ENCODE measurements at places on chromosomes 1 and 21.
A peak's percentile ranks its signal among the peaks of the same experiment; 100 is the strongest.

DNA sequence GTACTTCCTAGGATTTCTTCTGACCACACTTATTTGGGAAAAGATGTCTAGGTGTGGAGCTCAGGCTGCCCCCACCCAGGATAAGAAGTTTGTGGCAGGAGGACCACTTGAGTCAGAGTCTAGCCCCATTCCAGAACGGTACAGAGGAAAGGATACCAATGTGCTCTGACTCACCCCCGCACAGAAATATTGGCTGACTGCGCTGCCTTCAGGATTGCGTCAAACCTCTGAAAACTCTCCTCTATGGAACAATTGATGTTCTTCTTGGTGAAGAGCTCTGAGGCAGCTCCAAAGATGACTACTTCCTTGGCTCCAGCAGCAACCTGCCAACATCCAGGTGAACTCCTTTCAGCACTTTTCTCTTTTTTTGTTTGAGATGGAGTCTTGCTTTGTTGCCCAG lies 11.2 kb downstream of the HMGCL start:
- no peak for DNase-seq

GRCh38 chr1:244092964-244093638 lies 42.0 kb downstream of the ZBTB18 start:
- no peak for DNase-seq

- DNase-seq, result no peak
Observed at GRCh38 chr1:7962636-7963377, 1.3 kb downstream of the PARK7 start.

GRCh38 chr1:27366113-27366410 lies 699 bp downstream of the MAP3K6 start:
- peak; percentile 51 for DNase-seq

DNA sequence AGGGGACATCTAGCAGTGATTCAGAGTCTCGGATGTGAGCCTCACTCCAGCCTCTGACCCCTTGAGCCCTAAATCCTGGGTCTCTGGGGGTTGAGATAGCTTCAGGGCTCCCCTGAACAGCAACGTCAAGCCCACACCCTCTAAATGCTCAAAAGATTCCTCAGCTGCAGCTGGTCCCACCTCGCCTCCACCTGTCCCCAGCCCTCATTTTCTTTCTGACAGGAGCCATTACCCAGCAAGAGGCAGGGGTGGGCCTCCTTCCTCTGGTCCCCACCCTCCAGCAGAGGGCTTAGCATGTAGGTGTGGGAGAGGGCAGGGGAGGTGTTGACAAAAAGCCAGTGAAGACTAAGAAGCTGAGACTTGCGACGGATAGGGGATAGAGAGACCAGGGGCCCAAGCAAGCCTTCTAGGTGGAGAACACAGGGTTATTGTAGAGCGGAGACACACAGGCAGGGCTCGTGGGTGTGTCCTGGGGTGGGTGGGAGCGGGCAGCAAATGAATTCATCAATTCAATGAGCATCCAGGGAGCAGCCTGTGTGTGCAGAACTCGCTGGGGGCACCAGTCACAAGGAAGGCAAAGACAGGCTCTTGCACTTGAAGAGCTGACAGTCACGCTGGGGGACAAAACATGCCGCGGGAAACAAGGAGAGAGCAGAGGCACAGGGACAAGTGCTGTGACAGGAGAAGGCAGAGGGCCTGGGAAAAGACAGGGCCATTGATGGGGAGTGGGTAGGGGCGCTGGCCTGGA lies 48.9 kb upstream of the GOLT1A start:
- no peak for DNase-seq

GRCh38 chr1:113998361-113998760 lies 19.1 kb downstream of the OLFML3 start:
- DNase-seq, result no peak

DNA sequence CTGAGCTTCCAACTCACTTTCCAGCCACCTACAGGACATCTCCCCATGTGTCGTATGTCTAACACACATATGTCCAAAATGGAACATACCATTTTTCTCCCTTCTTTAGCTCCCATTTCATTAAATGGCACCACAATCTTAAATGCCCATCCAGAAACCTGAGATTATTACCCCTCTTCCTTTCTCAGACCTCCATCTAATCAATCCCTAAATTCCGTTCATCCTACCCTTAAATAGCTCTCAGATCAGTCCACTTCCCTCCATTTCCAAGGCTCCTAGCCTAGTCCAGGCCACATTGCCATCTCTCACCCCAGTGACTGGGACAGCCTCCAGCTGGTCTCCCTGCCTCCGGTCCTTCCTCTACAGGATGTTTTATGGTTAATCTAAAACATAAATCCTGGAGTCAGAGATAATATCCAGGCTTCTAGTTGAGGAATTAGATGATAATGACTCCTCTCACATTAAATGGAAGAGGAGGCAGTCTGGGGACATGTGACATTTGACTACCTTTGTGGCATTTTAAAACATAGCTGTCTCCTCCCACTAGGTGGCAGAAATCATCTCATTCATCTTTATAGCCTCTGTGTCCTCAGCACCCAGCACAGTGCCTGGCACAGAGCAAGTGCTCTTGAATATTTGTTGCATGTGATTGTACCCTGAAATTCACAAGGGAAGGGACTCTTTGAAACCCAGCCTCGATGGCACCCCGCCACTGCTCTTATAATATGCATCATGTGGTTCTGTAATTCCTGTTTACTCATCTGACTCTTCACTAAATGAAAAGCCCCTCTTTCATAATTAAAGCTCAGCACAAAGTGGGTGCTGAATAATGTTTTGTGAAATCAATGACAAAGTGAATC lies 102.3 kb downstream of the TMEM53 start:
- DNase-seq, result no peak

DNA sequence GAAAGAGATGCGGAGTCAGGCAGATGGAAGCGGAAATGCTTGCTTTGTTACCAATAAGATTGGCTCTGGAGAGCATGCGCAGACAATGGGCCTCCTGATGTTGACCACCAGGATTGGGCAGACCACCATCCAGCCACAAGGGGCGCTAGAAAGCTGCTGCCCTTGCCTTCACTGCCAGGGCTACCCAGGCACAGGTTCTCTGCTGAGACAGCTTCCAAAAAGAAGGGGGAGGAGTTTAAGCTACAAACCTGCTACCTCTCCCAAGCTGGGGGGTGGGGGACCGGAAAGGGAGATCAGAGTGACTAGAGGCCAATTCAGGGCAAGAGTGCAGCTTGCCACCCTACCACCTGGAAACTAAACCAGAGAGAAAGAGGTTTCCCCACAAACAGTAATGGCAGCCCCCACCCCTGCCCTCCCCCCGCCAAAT lies 369.7 kb downstream of the RRAGC start:
- peak; percentile 6 for DNase-seq

DNA sequence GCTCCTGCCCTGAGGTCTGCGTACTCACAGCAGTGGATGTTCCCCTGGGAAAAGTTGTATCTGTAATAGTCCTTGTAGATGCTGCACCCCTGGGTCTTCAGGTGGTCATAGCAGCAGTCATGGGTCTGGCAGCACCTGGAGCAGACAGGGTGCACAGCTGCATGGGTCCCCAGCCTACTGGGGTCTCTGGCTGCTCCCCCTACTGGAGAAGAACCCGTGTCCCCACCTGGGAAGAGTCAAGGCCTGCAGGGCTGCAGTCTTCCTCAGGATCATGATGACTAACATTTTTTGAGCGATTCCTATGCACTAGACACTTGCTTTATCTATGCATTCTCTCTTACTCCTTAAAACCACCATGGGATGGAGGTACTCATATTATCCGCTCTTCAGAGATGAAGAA lies 3.9 kb downstream of the PLA2G2D start:
- DNase-seq, result no peak

GRCh38 chr1:173122958-173123852 lies 72.5 kb upstream of the TNFSF18 start:
- DNase-seq, result no peak

DNA sequence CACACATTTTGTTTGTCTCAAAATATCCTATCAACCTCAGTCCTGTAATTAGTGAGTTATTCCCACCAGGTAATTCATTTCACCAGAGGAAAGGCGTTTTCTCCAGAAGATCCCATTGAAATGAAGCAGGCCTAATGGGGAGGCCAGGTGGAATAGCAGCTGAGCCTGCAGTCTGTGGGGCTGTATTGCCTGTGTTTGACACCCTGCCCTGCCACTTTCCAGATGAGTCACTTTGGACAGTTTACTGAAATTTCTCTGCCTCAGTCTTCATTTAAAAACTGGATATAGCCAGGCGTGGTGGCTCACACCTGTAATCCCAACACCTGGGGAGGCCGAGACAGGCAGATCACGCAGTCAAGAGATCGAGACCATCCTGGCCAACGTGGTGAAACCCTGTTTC lies 78.1 kb upstream of the PPP2R5A start:
- DNase-seq, result no peak

DNA sequence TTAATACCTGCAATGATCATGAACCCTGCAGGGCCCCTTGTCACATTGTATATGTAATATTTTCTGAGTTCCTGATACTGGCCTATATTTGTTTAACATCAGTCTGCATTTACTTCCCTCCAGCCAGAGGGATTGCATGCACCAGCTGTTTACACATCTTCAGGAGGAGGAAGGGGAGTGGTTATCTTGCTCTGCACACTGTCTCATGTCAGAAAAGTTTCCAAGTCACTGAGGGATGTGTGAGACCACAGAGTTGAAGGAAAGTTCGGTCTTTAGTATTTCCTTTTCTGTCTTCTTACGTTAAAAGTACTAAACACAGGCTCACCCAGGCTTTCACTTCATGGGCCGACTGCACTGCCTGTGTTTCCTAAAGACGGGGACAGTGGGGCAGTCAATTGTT lies 574.1 kb downstream of the LMO4 start:
- DNase-seq, result no peak

GRCh38 chr1:196459383-196459782 lies 148.9 kb downstream of the KCNT2 start:
- no peak for DNase-seq

GRCh38 chr1:237181743-237182317 lies 139.8 kb downstream of the RYR2 start:
- no peak for DNase-seq

GRCh38 chr1:151546011-151546925 lies 6.2 kb downstream of the TUFT1 start:
- no peak for DNase-seq

DNA sequence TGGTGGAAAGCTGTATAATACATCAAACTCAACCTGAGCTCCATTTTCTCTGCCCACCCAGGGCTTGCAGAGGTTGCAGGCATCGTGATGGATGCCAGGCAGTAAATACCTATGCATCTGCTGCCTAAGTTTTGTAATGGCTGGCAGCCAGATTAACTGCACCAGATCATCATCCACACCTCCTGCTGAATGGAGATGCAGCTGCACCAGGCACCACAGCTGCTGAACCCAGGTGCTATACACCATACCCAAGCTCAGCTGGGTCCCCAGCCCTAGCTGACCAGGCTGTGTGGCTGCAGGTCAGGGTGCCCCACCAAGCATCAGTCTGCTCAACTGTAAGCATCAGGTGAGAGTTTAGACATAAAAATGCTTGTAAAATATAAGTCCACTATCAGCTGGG lies 6.7 kb upstream of the SNAPIN start:
- no peak for DNase-seq

GRCh38 chr1:234851450-234852438 lies 241.8 kb upstream of the IRF2BP2 start:
- no peak for DNase-seq

GRCh38 chr1:69913977-69914376 lies 291.4 kb downstream of the LRRC40 start:
- DNase-seq, result no peak

DNA sequence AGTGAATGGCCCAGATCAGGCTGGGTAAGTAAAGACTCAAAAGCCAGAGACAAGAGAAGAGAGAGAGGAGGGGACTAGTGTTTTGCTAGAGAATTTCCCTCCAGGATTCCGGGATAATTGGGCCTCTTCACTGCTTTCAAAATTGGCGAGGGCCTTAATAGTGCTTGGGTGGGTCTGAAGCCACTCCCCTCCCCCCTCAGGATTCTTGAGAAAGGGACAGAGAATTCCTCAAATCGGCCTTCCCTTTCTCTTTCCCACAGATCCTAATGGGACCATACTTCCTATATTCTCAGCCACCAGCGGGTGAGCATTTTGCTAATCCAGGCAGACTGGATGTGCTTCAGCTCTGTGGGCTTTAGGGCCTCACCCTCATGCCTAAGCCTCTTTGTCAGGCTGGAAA lies 11.9 kb downstream of the SFN start:
- no peak for DNase-seq

DNA sequence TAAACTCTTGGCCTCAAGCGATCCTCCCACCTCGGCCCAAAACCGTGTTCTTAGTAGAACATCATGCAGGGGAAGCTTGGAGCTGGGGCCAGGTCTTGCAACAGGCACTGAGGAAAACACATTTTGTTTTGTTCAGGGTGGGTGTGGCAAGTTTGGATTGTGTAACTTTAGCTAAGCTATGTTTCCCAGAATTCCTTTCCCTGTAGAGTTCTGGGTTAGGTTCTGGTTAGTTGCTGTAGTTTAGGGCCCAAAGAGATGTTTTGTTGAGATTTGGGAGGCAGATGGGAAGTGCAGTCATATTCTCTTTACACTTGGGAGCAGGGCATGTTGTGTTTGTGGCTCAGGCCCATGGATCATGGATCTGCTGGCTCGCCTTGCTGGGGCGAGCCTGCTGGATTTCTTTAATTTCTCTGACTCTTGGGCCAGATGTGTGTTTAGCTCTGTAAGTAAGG lies 24.0 kb downstream of the PLA2G5 start:
- no peak for DNase-seq

GRCh38 chr1:223765036-223765718 lies 52.8 kb downstream of the CAPN2 start:
- no peak for DNase-seq

Data from effector memory CD4-positive, alpha-beta T cell (primary cell).